Stimulated activated naive CD4-positive, alpha-beta T cell (primary cell): ENCODE measurements at places on chromosomes 12 and 14.

DNA sequence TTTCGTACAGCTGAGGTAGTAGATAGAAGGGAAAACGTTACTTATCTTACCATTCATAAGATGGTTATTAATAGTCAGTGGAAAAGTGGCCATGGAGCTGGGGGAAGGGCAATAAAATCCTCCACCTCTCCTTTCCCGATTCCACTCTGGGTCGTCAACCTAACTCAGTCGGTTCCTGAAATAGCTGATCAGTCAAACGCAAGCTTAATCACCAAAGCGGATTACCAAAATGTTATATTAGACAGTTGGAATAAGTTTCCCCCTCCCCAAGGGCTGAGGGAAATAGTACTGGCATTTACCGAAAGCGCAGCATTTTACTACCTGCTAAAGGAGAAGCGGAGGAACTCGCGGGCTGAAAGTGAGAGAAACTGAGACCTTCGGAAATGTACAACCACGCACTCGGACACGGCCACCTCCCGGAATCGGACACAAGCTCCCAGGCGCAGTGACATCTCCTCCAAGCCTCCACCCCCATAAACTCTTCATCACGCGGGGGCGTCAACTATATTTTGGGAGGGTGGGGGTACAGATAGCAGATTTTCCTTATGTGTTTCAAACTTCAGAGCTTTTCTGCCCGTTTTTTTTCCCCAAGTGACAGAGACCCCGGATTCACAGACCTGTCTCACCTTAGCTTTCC lies 1.2 kb downstream of the PPM1H start:
- no peak for DNase-seq

- no peak for DNase-seq
Observed at GRCh38 chr14:81268016-81268416, 47.3 kb upstream of the GTF2A1 start.

DNA sequence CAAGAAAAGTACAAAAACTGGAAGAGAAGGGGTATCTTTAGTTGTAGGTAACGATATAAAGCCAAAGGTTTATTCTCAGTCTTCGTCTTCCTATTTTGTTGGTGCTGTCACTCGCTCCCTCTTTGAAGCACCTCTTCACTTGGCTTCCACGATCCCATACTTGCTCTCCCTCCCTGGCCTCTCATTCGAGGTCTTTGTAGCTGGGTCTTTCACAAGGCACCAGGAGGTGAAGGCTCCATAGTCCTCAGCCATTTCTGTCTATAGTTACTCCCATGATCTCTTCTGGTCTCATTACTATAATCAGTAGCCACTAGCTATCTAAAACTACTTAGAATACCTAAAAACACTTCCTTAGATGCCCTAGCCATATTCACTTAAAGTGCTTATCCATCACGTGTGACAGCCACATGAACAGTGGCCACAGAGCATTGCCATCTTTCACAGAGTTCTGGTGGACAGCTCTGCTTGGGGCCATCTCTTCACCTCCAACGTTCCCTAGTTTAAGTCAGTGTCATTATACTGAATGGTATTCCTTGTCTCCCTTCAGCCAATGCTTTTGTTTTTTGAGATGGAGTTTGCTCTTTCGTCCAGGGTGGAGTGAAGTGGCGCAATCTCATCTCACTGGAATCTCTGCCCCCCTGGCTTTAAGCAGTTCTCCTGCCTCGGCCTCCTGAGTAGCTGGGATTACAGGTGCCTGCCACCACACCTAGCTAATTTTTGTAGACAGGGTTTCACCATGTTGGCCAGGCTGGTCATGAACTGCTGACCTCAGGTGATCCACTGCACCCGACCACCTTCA lies 57.1 kb downstream of the ATP2A2 start:
- no peak for DNase-seq

DNA sequence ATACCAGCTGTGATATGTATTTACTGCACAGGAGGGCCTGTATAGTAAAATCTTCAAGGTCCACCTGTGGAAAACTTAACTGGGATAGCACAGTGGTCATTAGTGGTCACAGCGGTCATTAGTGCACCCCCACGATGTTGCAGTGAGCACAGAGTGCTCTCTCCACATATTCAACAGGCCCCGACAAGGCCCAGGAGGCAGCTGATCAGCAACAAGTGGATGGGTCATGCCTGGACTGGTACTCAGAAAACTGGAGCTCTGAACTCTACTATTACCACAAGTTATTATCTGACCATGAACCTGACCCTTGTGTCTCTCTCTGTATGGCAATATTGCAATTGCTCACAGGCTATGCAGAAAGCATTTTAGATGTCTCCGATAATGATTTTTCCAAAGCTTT lies 129.5 kb downstream of the SLC35F4 start:
- no peak for DNase-seq

GRCh38 chr12:6434205-6435140 lies 10.3 kb upstream of the CD27 start:
- peak; percentile 49 for DNase-seq

GRCh38 chr12:607541-608001 lies 55.7 kb downstream of the NINJ2 start:
- no peak for DNase-seq

DNA sequence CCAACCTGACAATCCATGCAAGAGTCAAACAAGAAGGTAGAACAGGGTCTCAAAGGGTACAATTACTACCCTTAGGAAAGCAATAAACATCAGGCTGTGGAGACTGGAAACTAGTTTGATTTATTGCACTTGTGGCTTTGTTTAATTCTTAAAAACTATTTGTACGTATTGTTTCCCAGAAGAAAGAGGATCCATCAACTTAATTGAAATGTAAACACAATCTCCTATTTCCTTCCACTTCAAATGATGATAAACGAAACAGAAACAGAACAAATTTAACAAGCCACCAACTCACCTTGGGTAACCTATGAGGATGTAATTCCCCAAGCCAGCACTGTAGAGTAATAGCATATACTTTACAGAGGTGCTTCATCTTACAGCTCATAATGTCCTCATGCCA lies 8.0 kb downstream of the STXBP6 start:
- no peak for DNase-seq

DNA sequence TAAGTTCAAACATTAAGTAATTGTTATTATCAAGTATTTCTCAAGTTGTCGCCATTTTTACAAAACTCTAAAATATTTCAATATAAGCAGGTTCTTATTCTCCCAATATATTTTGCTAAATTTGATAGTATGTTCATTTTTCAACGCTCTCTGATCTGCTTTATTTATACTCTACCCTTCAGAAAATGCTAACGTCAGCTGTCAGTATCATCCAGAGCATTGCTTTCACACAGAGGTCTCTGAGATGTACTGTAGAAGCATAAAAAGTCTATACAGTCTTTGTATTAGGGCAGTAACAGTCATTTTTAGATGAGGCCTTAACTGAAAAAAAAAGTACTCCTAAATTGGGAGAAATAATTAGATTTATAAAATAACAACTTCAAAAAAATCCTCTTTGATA lies 533.1 kb upstream of the LRFN5 start:
- DNase-seq, result no peak

- no peak for DNase-seq
Observed at GRCh38 chr14:81400852-81401251, 728 bp upstream of the STON2 start.

DNA sequence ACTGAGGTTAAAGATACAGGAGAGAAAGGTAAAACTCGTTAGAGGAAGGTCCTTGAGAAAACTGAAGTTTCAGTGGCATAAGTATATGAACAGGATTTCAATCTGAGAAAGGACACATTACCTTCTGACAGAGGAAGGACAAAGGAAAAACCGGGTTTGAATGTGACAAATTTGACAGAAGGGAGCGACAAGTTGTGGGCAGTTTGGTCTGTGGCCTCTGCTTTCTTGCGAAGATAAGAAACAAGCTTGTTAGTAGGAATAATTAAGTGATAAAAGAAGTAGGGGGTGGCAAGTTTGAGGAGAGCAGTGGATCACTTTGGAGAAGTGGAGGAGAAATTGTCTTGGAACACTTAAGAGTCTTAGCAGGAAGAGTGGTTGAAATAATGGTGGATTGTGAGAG lies 5.1 kb downstream of the MON2 start:
- no peak for DNase-seq

DNA sequence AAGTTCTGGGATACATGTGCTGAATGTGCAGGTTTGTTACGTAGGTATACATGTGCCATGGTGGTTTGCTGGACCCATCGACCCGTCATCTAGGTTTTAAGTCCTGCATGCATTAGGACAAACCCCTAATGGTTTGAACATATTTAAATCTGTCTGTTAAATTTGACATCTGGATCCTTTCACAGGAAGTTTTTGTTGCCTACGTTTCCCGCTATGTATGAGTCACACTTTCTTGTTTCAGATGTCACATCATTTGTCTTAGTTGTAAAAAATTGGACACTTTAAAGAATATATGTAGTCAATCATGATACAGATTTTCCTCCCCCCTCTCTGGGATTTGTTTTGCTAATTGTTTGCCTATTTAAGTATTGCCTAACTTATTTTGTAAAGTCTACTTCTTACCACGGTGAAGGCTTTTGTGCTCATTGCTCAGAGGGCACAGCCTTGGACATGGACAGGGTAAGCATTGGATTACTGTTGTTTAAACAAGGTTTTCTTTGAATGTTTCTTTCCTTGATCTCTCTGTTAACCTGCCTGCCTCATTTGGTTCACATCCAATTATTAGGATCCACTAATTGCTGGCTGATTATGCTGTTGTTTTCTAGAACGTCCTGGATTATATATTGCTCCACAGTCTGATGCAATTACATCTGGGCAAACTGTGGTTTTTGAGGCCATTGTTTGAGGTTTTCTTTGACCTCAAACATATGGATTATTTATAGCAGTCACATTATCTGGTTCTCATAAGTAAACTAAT lies 1441.4 kb downstream of the AACS start:
- DNase-seq, result no peak

- no peak for DNase-seq
Observed at GRCh38 chr14:61663312-61663979, 31.9 kb upstream of the HIF1A start.

GRCh38 chr14:68317239-68317638 lies 475.6 kb downstream of the ZFP36L1 start:
- no peak for DNase-seq

GRCh38 chr14:92684801-92685560 lies 63.4 kb downstream of the LGMN start:
- peak; percentile 19 for DNase-seq

DNA sequence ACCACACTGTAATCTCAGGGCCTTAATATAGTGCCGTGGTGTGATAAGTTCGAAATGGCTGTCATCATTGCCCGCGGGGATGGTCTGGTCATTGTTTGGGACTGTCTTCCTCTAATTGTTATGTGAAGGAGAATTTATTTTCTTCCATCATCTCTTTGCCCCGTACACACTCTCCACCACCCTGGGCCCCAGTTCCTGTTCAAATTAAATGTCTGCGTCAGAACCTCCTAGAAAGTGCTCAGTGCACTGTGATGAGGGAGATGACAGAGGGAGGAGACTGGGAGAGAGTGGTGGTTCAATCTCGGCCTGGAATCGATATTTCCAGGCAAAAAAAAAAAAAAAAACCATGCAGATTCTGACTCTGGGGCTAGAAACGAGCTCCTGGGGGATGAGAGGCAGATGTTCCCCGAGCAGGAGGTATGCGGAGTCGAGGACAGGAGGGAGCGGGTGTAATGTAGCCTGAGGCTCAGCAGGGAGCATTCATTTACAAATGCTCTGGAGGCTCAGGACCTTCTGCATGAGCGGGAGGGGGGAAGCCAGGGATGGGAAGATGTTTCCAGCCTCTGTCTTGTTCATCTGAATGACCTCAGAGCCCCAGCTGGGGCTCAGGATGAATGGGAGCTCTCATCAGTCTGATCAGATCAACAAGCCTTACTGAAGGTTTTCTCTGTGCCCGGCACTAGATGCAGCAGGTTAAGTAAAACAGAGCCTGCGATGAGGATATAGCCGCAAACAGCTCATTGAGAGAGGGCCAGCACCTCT lies 219.5 kb downstream of the TBX5 start:
- no peak for DNase-seq

DNA sequence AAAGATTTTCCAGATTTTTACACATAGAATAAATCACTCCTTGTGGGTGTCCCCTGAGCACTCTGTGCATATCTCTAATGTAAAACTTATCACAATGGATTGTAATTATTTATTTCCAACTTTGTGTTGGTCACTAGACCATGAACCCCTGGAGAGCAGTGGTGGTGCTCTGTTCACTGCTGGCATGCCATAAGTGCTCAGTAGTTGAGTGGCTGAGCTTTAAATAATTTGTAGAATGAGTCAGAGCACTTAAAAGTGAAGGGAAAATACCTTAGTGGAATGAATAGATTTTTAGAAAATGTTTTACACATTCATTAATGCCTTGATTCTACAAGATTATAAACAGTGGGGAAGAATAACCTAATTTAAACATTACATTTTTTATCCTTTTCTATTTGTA lies 6.3 kb downstream of the MGAT4C start:
- no peak for DNase-seq

DNA sequence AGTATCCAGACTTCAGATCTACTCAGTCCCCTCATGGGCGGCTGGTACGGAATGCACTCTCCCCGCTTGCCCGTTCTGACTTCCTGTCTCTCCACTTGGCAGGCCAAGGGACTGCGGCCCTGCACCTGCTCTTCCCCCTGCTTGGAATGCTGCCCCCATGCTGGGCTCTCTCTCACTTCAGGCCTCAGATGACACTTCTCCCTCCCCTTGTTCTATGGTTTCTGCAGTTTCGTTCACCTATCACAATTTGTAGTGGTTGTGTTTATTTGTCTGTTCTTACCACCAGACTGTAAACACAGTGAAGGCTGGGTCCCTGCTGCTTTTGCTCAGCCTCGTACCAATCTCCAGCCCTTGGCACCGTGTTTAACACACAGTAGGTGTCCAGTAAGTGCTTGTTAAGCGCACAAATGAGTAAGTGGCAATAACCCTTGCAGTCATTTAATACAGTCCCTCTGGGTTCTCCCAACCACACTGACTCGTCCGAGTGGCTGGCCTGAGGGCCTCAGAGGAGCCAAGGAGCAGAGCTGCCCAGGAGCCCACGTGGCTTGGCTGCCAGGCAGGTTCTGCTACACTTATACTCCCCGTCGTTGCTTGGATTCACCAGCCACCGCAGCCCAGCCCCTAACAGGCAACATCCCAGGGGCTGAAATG lies 11.8 kb downstream of the SLC6A12 start:
- no peak for DNase-seq

GRCh38 chr12:114668151-114668885 lies 15.7 kb downstream of the TBX3 start:
- DNase-seq, result no peak

- no peak for DNase-seq
Observed at GRCh38 chr14:62896932-62897456, 148.3 kb downstream of the KCNH5 start.

GRCh38 chr14:99790201-99790977 lies 2.8 kb upstream of the EML1 start:
- DNase-seq, result no peak

GRCh38 chr12:51346581-51346980 lies at the start of gene CELA1:
Gene CELA1 (minus strand): TSS chr12:51346679. CDS start chr12:51346638, 41 bp downstream.
- DNase-seq, result no peak

GRCh38 chr12:58452546-58452945 lies 467.8 kb downstream of the LRIG3 start:
- DNase-seq, result no peak
